Sciatic nerve (tissue), 2 donors: ENCODE measurements at places on chromosomes 16 and 17. TPM values are rescaled to one million over a fixed set of nuclear protein-coding genes. Genes with fewer than 3 reads are reported as not detected.

The ACSF3 gene
- 41.1 TPM for total RNA-seq

The PABPN1L gene
- not detected for total RNA-seq

The KRT40 gene
- not detected for total RNA-seq

DNA sequence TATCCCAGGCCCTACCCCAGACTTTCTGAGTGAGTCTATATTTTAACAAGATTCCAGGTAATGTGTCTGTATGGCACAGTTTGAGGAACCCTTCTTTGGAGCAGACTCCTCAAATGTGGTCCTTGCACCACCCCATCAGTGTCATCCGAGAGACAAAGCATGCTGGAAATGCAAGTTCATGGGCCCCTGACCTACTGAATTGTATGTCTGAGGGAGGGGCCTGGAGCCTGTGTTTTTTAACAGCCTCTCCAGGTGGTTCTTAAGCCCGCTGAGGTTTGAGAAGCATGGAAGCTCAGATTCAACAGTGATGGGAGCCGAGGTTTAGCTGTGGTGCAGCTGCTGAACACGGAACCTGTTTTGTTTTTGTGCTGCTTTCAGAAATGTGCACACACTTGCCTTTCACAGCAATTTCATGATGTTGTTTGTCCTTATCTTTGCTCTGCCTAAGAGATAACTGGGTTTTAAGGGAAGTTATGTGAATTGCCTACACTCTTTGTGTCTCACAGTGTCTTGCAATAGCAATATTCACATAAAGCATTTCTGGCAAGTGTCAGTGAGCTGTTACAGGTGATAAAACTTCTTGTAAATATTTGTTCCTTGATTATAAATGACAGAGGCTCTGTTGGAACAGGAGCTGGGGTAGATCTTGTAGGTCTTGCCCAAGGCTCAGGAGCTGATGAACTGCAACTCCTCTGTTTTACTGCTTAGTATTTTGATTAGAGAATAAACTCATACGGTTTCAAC is 32.0 kb upstream of the IL34 start:
- DNase-seq: peak; percentile 40

- no peak for DNase-seq
Observed at GRCh38 chr17:44773140-44773539, 14.4 kb downstream of the ADAM11 start.

- no peak for DNase-seq
Observed at GRCh38 chr17:65054602-65055001, 1.9 kb downstream of the GNA13 start.

- DNase-seq: no peak
Observed at GRCh38 chr17:74520016-74520434, 11.2 kb downstream of the CD300LB start.

GRCh38 chr17:74618451-74618850 is 5.1 kb downstream of the CD300E start:
- DNase-seq: no peak

DNA sequence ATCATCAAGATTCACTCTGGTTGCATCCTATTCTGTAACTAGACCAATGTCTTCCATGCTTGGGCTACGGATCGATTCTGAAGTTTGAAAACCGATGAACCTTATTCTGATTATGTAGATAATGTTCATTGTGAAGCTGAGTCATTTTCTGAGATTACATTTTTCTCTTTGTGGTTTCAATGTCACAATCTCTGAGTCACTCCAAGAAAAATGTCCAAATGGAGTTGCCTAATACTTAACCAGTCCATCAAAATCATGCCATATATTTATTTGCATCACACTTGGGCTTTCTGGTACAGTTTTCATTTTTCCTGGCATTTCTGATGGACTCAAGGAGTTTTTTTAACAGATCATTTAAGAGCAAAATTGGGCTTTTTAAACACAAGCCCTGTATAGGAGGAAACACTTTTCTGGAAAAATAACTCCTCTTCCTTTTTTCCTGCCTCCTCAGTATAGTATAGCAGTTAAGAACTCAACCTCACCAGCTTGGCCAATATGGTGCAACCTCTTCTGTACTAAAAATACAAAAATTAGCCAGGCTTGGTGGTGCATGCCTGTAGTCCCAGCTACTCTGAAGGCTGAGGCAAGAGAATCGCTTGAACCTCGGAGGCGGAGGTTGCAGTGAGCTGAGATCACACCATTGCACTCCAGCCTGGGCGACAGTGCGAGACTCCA is 17.5 kb downstream of the CACNG3 start:
- no peak for DNase-seq

DNA sequence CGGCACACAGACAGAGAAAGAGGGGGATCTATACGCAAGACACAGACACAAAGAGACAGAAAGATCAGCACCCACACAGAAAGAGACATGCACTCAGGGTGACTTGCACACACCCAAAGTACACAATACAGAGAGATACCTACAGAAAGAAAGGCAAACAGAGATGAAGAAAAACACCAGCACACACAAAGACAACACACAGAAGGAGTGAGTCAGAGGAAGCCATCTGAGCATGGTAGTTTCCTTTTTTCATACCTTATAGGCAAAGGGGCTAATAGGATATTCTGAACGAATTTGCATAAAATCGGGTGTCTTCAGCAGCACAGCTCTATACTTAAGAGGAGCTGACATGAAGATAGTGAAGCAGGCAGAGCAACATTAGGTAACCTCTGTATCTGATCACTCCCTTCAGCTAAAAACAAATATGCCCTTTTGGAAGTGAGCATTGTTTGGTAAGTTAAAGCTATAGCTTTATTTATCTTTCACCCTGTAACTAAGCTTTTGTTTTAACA is 198.6 kb downstream of the AATF start:
- no peak for DNase-seq
